ENCODE measurements at places on chromosomes 7 and 10. TPM values are rescaled to one million over a fixed set of nuclear protein-coding genes. Genes with fewer than 3 reads are reported as not detected.

DNA sequence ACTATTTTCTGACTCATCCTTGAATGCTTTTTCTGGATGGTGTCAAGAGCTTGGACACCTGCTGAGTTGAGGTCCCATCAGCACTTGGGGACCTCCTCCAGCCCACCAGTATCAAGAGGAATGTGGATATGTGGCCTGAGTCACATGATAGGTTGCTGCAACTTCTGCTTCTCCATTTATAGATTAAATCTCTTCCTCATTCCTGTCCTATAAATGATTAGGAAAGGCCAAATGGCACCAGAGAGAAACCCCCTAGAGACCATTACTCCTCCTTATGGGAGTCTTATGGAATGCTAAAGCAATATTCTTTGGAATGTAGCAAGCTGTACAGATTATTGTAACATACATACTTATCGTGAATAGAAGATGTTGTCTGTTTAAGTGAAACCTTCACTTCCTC is 85.6 kb downstream of the NEUROD6 start:
- no peak for DNase-seq

ZNF789 gene
- total RNA-seq = 7.6 TPM

DNA sequence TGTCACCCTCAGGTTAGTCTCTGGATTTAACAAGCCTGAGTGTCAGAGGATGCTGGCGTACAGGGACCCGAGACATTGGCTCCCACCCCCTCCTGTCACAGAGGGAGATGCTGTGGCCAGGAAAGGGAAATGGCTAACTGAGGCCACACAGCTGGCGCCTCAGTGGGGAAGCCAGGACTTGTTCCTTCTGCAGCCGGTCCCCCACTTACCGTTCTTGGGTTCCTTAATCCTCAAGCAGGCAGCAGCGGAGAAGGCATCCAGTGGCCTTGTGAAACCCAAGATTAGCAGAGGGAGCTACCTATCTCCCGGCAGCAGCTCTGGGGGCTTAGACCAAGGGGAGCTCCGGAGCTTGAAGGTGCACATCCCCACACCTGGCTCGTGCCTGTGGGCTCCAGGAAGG is 65.4 kb downstream of the NEURL1 start:
- no peak for DNase-seq

DNA sequence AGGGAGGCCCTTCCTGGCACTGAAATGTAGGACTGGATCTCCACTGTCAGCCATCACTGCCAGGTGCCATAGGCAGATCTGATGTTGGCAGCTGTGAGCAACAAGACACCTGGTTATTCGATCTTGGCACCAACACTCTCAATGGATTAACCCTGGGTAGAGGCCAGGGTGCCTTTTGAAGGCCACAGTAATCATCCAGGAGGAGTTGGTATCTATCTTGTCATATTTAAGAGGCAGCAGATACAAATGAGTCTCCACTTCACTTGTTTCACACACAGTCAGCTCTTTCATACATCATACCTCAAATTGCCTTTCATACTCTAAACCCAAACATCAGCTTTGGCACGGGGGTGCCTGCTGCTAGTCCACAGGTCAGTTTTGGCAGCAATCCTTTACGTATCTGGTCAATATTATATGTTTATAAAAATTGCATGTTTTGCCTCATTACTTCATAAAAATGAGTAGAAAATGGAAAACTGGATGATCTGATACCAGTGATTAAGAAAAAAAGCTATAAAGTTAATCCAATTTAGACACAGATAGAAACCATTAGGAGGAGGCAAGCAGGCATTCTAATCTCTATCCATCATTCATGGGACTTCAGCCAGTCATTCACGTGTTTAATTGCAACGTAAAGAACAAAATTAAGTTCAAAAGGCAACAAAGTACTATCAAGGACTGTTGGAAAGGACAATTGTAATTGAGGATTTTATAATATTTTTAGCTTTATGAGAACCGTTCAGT is 12.7 kb upstream of the CACUL1 start:
- no peak for DNase-seq

KMT2C gene
- 9.7 TPM for total RNA-seq

DNA sequence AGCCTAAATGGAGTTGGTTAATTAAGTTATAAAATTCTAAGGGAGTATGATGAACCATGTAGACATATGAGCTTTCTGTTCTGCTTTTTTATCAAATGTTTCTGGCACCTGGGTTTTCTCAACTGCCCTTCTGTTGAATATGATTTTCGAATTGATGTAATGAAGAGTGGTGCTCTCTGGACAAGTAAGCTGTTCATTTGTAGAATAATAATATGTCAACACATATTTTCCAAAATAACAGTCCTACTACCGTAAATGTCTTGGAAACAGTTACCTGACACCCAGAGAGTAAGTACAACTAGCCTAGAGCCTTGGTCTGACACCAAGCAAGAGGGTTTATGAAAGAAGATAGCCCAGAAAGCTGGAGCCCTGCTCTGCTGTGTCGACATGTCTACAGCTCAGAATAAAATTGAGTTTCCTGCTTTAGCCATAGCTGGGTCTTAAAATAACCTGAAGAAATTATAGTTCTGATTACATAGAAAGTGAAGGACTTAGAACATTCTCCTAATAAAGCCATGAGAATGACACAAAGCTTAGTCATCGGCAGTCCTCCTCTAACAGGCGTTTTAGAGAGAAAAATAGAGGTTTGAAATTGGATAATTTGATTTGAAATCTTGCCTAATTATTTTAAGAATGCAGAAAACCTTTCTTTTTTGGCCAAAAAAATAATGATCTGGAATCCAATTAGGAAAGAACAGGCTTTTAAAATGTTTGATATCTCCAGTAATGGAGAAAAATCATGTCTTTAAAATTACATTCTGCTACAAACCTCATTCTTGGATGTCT is 25.1 kb downstream of the HDAC9 start:
- DNase-seq = peak; percentile 82

GRCh38 chr10:15954188-15954587 is 93.9 kb upstream of the MINDY3 start:
- no peak for DNase-seq

BMPER gene
- total RNA-seq = 2.3 TPM

DNA sequence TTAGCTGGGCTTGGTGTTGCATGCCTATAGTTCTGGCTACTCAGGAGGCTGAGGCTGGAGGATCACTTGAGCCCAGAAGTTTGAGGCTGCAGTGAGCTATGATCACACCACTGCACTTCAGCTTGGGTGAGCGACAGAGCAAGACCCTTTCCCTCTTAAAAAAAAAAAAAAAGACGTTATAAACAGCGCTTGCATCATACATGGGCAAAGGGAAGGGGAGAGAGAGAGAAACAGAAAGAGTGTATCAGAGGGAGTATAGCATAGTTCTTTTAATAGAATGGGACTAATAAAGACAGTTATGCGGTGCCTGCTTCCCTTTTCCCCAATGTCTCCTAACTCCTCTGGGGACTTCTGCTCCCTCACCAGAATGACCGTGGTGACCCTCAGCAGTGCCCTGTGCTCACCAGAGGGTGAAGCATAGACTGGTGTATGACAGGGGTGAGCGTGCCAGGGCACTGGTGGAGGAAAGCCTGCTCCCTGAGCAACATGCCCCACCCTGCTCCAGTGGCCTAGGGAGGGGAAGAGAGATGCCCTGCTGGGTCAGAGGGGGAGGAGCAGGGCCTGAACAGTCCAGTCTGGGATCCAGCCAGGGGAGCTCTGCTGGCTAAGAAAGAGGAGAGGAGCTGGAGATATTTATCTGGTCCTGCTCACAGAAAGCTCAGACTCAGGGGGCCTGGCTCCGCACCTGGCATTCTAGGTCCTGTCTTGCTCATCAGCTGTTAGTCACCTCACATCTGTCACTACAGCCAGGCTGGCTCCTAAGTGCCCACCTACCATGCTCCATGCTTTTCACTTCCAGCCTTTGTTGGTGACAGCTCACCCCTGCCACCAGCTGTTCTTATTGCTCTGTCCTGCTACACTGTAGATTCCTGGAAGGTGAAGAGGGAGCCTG is 2.2 kb downstream of the PDZD7 start:
- no peak for DNase-seq

- DNase-seq = peak; percentile 56
Observed at GRCh38 chr10:15485684-15486316, 114.7 kb upstream of the FAM171A1 start.

DNA sequence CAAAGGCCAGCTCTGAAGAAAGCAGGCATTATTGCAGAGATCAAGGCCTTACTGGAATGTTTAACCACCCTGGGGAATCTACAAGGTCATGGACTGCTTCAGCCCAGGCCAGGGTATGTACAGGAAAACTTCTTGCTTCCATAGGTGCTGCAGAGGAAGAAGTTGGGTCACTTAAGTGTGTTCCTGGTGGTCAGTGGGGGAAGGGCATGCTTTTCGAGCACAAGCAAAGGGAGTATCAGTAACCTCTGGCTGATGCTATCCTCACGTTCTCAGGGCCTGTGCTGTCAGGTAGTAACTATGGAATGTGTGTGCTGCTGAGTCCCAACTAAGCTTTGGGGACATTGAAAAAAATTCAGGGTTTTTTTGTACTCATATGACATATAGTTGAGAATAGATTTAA is 234.0 kb upstream of the SP4 start:
- no peak for DNase-seq

All from M059J (cell line).